ENCODE measurements at places on chromosomes 11 and 22.

GRCh38 chr11:73961321-73961720 lies 10.5 kb downstream of the DNAJB13 start:
- DNase-seq = no peak

GRCh38 chr11:114150671-114151070 lies 91.2 kb downstream of the ZBTB16 start:
- no peak for DNase-seq

GRCh38 chr11:96215826-96216225 lies 127.2 kb downstream of the MAML2 start:
- DNase-seq = no peak

DNA sequence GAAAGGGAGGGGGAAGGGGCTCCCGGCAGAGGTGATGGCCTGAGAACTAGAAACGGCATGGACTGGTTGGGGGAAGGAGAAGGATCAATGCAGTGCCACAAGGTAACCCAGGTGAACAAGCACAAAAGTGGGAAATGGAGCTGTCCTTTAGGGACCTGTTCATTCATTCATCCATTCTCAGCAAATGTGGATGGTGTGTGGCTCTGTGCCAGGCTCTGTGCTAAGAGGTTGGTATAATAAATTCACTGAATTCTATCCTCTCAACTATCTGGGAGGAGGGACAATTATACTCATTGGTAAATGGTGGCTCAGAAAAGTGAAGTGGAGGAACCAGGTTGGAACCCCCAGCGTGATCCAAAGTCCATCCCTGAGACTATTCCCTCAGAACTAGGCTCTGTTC lies 18.6 kb upstream of the ARAP1 start:
- no peak for DNase-seq

DNA sequence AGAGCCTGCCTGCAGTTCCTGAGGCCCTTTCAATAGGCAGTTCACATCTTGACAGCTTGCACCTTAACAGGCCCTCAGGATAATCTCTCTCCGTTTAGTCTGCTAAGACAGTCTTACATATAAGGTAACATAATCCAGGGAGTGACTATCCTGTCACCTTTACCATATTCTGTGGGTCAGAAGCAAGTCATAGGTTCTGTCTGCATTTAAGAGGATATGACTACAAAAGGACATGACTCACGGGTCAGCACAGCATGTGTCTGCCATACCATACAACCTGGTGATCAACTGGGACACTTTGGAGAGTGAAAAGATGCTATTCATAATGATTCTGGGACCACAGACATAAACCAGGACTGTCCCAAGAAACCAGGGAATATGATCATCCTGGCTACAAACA lies 611.1 kb downstream of the SOX6 start:
- no peak for DNase-seq

GRCh38 chr22:47200273-47201051 lies 438.0 kb downstream of the TBC1D22A start:
- DNase-seq = no peak

GRCh38 chr11:110966131-110966530 lies 253.9 kb upstream of the ARHGAP20 start:
- DNase-seq = no peak

DNA sequence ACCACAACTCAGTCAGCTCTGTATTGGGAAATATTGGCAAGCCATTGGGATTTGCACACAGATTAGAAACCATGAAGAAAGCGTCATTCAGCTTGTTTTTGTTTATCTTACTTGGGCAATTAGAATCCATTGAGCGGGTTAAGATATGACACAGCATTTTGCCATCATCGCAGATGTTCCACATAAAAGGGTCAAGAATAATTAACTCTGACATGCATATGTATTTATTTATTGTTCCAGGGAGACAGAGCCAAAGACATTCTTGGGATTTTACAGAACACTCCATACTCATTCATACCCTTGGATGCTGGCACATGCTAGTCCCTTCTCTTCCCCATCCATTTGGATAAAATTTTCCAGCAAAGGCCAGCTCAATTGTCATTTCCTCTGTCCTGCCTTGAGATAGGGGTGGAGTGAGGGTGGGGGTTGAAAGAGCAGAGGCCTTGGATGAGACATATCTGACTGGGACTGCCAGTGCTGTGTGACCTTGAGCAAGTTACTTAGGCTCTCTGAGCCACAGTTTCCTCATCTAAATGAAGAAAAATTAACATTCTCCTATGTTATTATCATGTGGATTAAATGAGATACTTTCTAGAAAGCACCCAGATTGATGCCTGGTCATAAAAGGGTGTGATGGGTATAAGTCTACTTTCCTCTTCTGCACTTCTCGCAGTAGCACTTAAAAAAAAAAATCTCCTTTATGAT lies 179.7 kb downstream of the RRAS2 start:
- DNase-seq = no peak

DNA sequence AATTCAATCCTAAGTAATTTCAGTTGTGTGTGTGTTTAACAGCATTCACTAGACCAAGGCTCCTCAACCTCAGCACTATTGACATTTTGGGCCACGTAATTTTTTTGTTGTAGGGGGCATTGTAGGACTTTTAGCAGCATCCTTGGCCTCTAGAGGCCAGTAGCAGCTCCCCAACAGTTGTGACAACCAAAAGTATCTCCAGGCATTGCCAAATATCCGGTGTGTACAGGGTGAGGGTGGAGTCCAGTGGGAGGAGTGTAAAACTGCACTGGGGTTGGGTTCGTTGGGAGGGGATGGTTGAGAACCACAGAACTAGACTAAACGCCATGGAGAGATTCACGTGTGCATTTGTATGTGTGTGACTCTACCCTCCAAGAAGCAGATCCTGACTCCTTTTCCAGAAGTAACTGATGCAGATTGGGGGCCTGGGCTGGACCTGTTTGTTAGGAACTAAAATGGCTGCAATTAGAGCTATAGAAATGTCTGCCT lies 5.9 kb upstream of the PHF21A start:
- DNase-seq = peak; percentile 55

- no peak for DNase-seq
Observed at GRCh38 chr11:73187854-73188253, 30.2 kb upstream of the P2RY2 start.

DNA sequence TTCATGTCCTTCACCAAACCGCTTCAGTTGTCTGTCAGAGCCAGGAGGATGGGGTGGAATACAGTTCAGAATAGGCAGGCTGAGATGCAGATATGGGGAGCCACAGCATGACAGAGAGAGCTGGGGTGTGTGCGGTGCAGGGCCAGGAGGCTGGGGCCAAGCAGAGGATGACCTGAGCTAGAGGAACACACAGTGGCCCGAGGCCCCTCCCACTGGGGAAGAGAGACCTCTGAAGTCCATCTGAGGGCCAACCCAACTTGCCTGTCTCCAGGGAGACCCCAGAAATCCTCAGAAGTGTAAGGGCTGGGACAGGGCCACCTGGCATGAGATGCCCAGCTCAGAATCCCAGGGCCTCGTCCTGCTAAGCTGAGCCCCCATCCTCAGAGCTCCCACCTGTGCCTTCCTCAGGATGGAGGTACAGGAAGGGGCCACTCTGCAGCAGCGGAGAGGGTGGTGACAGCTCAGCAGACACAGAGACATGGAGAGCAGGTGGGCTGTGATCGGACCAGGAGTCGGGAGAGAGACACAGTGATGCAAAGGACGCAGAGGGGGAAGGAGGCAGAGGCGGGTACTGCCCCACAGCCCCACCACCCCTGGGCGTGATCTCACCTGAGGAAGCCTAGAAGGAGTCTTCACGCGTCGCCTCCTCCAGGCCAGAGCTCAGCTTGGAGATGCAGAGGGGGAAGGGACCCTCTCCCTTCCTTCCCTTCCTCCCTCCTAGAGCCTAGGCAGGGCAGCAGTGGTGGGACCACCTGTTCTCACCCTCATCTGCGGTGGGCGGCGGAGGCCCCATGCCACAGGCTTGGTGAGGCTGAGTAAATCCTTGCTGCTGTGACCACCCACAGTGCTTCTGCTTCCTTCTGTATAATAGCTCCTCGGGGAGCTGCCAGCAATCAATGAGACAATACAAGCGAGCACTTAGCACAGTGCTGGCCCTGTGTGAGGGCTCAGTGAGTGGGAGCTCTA lies 9.1 kb upstream of the TUB start:
- no peak for DNase-seq

- DNase-seq = no peak
Observed at GRCh38 chr11:31248768-31249167, 120.8 kb downstream of the DCDC1 start.

- DNase-seq = no peak
Observed at GRCh38 chr11:83721263-83721662, 435.1 kb upstream of the CCDC90B start.

GRCh38 chr11:70788248-70789022 lies 390.1 kb downstream of the CTTN start:
- no peak for DNase-seq

GRCh38 chr22:20279662-20280134 lies 11.6 kb upstream of the RTN4R start:
- DNase-seq = no peak

DNA sequence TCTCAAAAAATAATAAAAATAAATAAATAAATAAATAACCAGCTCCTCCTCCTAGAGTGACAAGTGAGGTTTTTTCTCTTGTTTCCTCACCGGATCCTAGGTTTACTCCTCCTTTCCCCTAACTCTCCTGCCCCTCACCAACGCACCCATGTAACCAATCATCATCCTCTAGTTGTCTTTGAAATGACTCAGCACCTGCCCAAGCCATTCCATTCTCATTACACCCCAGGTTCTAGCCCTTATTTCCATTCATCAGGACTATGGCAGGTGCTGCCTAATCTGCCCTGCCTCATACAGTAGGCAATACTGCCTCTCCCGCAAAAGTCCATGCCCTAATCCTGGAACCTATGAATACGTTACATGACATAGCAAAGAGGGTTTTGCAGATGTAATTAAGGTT lies 60.4 kb downstream of the BUD13 start:
- DNase-seq = no peak

- no peak for DNase-seq
Observed at GRCh38 chr22:43782448-43782847, 29.7 kb downstream of the EFCAB6 start.
